ENCODE measurements at places on chromosomes 2 and 18. TPM values are rescaled to one million over a fixed set of nuclear protein-coding genes. Genes with fewer than 3 reads are reported as not detected.

PFN4 gene
- 4.7 TPM for total RNA-seq

RAD51AP2 gene
- total RNA-seq = not detected

CIB4 gene
- total RNA-seq = not detected

TEKT4 gene
- total RNA-seq = not detected

MERTK gene
- 0.57 TPM for total RNA-seq

GRCh38 chr2:45255563-45255962 lies 246.3 kb upstream of the SIX2 start:
- DNase-seq = no peak

- DNase-seq = no peak
These were observed 46.1 kb downstream of the STPG4 start for GRCh38 chr2:47109007-47109375.

DNA sequence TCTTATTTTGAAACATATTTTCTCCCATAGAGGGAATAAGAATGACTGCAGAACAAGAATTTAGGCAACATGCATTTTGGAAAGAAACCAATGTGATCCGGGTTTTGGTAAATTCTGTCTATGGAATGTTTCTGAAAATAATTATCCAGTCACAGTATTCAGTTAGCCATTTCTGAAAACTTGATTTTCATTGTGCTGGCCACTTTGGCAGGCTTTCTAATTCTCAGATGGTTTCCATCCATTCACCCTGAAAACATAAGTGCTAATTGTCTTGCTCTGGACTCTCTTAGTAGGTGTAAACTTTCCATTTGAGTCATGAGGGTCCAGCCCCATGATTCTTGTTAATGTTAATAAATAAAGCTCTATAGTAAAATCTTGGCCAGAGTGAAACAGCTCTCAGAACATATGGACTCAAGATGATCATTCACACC lies 176.5 kb downstream of the RBM43 start:
- DNase-seq = no peak

DNA sequence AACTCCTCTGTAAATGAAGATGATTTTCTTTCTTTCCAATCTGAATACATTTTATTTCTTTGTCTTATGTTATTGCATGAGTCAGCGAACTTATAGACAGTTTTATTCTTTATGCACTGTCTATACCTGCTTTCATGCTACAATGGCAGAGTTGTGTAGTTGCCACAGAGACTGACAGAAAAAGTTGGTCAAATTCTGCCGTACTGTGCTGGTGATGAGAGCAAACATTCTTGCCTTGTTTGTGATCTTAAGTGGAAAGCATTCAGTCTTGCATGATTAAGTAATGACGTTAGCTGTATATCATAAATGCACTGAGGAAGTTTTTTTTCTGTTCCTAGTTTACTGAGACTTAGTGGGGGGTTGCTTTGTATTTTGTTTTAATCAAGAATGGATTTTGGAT lies 32.9 kb downstream of the ZC3H15 start:
- peak; percentile 5 for DNase-seq

- DNase-seq = peak; percentile 96
These were observed 11.4 kb downstream of the HK2 start for GRCh38 chr2:74845217-74845751.

GRCh38 chr2:137689549-137689948 lies 274.7 kb upstream of the HNMT start:
- DNase-seq = no peak

GRCh38 chr18:56034949-56035348 lies 447.0 kb upstream of the TCF4 start:
- DNase-seq = no peak

- DNase-seq = no peak
These were observed 264.4 kb upstream of the SIX2 start for GRCh38 chr2:45273412-45274249.

DNA sequence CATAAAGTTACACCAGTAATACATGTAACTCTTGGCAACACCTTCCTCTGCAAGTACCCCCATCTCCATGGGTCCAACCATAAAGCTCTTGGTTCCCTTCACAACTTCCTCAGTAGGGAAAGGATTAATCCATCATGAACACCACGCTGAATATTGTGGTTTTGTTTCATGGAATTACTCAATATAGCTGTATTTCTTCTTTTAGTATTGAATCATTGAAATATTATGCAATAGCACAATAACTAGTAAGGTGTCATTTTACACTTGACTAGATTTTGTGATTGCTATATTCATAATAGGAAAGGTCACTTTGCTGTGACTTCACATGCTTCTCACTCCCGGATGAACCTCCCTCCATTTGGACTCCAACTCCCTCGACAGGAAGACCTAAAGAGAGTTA lies 29.7 kb upstream of the PID1 start:
- DNase-seq = no peak

GRCh38 chr2:240968731-240969624 lies 29.4 kb upstream of the SNED1 start:
- no peak for DNase-seq
